ENCODE measurements at places on chromosomes 4 and X.

- no peak for DNase-seq
Measured at GRCh38 chrX:129145840-129146272, 377.4 kb downstream of the SMARCA1 start.

GRCh38 chrX:17520016-17520615 is 145.1 kb downstream of the NHS start:
- no peak for DNase-seq

DNA sequence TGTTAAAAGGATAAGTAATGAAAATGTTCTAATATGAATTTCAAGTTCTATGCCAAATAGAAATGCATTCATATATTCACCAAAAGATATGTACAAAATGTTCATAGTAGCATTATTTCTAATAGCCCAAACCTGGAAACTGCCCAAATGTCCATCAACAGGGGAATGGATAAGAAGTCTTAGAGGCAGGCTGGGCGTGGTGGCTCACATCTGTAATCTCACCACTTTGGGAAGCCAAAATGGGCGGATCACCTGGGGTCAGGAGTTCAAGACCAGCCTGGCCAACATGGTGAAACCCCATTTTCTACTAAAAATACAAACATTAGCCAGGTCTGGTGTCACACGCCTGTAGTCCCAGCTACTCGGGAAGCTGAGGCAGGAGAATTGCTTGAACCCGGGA is 2.3 kb upstream of the HPRT1 start:
- no peak for DNase-seq

GRCh38 chr4:54852602-54853001 is 194.8 kb downstream of the KIT start:
- no peak for DNase-seq

- DNase-seq, result no peak
Measured at GRCh38 chr4:21117541-21118180, 417.4 kb downstream of the PACRGL start.

DNA sequence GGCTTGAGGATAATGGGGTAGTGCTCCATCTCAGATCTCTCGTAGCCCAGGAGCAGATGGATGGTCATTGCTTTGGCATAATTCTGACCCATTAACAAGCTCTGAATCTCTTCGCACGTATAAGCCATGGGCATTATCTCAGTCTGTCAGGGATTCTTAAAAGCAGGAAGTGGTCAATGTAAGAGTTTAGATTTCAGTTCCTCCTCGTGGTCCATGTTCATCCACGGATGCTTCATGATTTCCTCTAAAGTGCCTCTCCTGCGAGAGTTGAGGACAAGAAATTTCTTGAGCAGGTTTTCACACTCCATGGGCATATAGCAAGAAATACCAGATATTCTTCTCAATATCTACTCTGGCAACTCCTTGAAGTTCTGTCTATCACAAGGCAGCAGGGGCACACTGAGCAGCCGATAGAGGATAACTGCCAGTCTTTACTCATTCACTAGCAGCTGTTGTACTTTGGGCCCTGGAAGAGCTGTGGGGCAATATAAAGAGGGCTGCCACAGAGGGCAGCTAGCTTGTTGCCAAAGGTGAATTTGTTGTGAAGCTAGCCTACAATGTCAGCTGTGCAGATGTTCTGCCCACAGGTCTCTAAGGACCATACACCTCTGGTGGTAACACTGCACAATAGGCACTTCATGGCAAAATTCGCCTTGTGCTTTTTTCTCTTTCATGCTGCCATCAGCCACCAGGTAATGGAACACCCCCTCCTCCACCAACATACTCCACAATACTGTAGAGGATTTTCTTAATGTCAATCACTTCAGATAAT is 52.0 kb upstream of the WDR17 start:
- DNase-seq, result peak; percentile 63

DNA sequence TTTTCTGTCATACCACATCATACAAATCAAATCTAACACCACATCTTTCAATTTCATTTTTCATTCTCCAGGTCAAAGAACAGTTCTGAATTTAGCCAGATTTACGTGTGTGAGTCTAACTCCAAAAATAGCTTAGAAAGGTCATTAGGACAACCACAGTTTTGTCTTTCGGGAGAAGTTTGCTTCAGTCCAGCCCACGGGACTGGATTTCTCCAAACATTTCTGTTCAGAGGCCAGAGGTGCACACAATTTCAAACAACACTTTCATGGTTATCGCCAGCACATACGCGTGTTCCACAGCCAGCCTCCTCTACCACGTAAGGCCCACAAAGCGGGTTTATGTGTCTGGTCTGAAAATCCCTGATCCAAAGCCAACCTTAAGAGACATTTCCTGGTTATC is 65.9 kb downstream of the VEGFC start:
- no peak for DNase-seq

DNA sequence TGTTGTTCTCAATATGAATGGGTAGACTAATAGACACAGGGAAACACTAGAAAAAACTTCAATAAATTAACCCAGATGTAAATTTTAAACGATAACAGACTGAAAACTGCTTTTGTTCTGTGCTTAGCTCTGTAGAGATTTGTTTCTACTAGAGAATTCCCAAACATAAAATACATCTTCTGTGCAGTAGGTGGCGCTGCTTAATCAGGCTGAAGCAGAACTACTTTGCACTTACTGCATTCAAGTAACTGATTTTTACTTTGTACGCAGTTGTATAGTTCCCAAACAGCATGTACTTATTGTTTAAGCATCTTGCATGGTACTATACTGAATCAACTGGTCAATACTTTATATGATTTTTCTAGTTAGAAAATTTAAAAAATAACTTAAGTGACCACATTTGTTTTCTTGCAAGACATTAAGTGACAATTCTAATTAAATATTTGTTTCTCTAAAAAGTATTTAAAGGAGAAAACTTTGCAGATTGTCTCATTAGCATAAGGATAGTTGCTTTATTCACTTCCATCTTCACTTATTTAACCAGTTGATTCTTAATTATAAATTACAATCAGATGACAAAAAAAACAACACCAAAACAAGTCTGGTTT is 490.6 kb downstream of the IL15 start:
- DNase-seq, result peak; percentile 68

GRCh38 chr4:152729466-152729865 is 49.7 kb upstream of the TMEM154 start:
- DNase-seq, result no peak

DNA sequence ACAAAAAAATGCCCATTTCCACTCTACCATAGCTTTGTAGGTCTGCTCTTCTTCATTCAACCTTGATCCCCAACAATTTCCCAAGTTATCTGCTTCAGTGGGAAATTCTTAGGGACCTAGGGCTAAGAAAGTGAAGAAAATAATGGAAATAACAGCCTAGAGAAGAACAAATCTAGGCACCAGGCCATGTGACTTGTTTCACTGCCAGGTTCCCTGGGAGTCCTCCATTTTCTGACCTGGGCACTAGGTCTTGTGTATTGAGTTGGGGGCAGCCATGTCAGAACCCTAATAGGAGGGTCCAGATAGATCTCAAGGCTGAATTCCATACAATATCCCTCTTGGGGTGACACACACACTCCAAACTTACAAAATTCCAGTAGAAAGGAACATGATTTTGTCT is 194.6 kb upstream of the STK26 start:
- DNase-seq, result no peak

- DNase-seq, result no peak
Measured at GRCh38 chrX:68462197-68462596, 28.9 kb upstream of the OPHN1 start.

All from suppressor macrophage treated with lipopolysaccharide for 1 hour (primary cell).